Frontal cortex (tissue), 4 donors: ENCODE measurements at places on chromosomes 1 and 21. TPM values are rescaled to one million over a fixed set of nuclear protein-coding genes. Genes with fewer than 3 reads are reported as not detected.

DNA sequence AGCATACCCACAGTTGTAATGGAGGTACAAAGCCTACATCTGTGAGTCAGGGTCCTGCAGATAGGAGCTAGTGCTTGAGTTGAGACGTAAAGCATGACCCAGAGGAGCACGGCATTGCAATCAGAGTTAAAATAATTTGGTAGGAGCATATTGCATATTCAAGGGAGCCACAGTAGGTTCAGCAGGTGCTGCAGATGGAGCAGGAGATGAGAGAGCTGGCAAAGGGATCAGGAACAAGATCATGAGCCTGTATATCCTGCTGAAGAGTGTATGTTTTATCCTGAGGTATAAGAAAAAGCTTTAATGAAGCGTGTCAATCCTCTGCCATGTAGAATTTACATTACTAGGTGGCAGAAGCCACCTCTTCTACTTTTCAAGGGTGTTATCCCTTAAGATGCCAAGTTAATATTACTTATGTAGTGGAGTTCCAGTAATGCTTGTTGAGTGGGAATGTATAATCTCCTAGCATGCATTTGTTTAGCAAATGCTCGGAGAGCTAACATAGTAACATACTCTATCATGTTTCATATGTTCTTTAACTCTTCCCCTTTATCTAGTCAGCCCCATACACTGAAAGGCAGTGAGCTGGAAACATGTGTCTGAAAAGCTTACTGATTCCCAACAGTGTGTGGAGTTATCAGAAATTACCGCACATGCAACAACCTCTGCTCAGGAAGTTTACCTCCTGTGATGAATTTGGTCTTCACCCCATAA lies 300.3 kb downstream of the GRIK1 start:
- no peak for DNase-seq

GRCh38 chr1:183349201-183349711 lies 68.9 kb downstream of the NMNAT2 start:
- no peak for DNase-seq

DNA sequence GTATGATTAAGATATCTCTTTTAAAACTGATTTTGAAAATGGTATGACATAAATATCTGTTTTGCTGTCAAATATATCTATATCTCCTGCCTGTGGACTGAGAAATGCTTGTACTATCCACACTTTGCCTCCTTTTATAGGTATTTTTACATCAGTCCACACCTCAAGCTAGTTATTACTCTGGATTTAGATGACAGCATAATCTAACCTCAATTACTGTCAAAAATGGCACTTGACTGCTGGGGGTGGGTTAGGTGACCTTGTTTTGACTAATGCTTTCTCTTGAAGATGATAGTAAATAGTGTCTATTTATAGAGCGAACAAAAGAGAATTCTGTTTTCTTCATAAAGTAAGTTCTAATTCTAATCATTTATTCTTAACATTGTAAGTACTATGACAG lies 9.1 kb downstream of the ADGRL2 start:
- DNase-seq: no peak

DNA sequence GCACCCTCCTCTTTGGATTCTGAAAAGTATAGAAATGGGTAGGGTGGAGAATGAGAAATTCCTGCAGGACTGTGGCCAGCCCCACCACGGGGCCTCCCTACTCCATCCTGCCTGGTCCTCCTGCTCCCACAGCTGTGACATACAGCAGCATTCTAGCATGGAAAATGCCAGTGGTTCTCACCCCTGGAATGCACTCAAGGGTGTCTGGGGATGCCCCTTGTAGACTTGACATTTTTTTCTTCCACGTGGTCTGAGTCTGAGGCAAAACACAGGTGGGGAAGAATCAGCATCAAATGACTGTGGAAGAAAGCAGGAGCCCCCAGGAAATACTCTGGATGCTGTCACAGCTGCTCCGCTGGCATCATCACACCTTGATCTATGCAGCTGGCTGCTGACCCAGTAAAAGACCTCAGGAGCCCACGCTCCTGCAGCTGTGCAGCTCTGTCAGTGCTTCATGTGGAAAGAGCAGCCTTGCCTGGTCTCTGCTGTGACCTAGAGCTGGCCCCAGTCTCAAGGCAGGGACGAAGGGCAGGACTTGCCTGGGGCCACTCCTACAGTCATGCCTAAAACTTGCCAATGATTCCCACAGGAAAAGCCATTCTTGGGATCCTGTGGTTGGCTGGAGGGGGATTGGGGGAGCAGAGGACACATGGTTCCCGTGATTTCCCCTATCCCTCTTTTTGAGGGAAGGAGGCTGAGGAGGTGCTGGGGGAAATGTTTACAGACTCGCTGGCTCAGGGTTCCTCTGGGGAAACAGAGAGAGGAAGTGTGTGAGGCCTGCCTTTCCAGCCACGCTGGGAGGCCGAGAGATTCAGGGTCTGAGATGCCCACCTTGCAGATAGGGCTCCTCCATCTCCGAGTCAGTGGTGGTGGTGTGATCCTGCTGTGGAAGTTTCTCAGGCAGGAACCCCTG lies 10.8 kb upstream of the A3GALT2 start:
- DNase-seq: no peak

- peak; percentile 60 for DNase-seq
Measured at GRCh38 chr21:32306021-32306780, 7.5 kb downstream of the MRAP start.

DNA sequence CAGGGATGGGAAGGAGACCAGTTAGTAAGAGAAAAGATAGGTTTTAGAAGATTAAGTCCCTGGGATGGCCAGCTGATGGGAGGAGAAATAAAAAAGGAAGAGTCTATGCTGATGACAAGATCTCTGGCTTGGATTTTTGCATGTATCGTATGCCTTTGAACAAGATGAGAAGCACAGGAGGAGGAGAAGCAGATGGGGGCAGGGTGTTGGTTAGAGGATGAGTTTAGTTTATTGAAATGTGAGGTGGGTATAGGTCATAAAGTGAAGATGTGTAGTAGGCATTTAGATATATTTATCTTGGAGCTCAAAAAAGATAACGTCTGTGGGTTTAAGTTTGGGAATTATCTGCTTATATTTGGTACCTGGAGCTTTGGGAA lies 1.4 kb downstream of the TIPRL start:
- DNase-seq: no peak

DNA sequence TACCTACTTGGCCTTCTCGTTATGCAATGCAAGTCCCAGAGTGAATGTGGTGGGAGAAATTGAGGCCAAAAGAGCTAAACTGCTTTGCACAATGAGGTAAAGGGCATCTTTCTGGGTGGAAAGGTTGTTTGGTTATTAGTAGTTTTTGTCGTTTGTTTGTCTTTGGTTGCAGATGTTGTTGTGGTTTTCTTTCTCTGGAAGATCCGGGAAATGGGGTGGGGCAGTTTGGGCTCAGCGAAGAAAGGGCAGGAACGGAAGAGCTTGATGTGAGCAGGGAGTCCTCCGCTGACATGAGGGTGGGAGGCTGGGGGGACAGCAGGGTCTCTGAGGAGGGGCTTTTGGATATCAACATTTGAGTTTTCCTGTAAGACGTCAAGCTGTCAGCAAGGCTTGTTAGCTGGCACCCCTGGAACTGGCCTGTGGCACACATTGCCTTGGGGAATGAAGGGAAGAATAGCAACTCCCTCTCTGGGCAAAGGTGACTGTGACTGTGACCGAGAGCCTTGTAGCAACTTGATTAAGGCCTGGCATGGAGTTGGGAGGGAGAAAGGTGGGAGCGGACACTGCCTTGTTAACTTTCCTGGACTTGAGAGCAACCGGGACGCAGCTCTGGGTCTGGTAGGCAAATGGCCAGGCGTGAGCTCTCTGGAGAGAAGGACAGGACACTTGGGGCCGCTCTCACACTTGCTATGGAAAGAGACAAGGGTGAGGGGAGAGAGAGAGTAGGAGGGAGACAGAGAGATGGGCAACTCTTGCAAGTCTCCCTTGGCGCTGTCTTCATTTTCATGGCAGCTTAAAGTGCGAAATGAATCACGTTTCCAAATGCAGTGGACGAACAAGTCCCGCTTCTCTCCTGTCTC lies 15.4 kb upstream of the OPRD1 start:
- no peak for DNase-seq

- no peak for DNase-seq
Measured at GRCh38 chr1:29650476-29650875, 414.2 kb downstream of the PTPRU start.

- no peak for DNase-seq
Measured at GRCh38 chr1:167344112-167344511, 123.4 kb downstream of the POU2F1 start.

- DNase-seq: no peak
Measured at GRCh38 chr21:35010447-35010846, 38.7 kb downstream of the RUNX1 start.

DNA sequence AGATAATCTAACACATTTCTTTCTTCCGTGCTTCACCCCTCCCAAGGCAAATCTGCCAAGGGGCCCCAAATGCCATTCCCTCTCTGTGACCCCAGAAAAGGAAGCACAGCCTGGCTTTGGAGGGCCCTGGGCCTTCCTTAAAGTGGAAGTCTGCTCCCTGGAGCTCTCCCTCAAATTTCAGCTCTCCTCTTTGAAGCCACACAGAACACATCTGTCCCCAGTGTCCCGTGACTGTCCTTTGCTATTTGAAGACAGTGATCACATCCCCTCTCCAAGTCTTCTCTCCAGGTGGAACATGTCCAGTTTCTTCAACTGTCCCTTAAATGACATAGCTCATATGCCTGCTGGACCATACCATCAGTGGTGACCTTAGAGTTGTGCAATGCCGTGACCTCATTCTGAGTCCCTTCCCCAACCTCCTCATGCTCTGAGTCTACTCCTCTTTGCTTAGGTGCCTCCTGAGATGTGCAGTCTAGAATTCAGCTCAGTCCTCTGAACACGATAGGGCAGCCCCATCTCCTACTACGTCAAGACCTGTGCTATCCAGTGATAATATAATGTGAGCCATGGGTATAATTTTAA lies 18.4 kb upstream of the FOXO6 start:
- DNase-seq: no peak

DNA sequence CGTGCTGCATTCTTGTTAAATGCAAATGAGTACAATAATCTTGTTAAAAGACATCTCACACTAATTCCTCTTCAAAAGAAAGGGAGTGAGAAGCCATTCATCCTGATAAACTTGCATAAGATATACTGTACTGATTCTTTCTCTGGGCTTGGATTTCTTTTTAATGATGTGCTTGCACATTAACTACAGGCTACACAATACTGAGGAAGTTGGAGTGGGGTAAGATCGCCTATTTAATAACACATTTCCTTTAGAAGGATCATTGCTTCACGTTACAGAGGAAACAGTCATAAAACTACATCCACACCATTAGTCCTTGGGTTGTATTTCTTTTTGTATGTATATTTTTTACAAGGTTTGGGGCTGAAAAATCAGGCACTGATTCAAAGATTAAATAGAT lies 36.6 kb downstream of the NRIP1 start:
- DNase-seq: no peak

- DNase-seq: no peak
Measured at GRCh38 chr1:170481000-170481399, 51.0 kb upstream of the GORAB start.

DNA sequence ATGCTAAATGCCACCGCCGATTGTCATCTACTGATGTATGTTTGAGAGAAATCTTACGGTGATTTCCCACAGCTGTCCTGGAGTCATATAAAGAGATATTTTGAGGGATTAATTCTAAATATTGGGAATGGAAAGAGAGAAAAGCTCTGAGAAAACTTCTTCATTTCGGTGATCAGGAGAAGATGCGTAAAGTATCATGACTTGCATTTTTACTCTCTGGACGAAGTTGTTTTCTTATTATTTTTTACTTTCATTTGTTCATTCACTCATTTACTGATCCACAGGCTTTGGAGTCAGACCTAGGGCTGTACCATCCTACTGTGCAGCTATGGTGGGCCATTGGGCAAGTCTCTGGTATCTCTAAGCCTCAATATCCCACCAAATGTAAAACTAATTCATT lies 58.4 kb upstream of the RUNX1 start:
- no peak for DNase-seq

DNA sequence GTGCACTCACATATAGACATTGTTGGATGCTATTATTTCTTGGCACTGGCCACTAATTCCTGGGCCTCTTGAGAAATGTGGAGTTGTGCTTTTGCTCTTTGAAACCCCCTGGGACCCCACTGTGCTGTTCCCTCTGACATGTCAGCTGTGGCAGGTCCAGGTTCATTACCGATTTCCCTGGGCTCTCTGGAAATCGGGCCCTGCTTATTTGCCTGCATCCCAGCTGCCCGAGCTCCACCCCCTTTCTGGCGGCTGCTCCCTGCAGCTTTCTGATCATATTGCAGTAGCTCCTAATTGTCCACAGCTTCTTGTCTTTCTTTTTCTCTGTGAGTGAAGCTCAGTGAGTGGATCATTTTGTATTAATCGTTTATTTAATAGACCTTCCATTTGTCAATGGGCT lies 183.7 kb upstream of the FAM78B start:
- no peak for DNase-seq

- no peak for DNase-seq
Measured at GRCh38 chr1:60598041-60598910, 484.1 kb upstream of the NFIA start.

DNA sequence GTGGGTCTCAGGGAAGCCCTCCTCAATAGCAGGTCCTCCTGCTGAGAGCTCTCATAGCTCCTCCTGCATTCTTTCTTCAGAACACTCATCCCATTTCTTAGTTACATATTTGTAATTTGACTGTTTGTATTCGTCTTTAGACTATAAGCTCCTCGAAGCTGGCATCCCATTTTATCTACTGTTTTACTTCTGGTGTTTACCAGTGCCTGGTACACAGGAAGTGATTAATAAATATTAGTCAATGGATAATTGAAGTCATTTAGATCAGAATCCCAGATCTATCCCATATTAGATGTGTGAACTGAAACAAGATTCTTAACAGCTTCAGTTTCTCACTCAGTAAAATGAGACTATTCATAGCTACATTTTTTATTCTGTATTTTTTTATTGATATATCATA lies 88.7 kb downstream of the PLPP3 start:
- no peak for DNase-seq

PI4KB gene
- 28.5 TPM for total RNA-seq

SPRR2B gene
- not detected for total RNA-seq

OR10Z1 gene
- not detected for total RNA-seq

TFF3 gene
- total RNA-seq: not detected

MAP1LC3C gene
- 0.82 TPM for total RNA-seq
